Prostate gland (tissue), 2 donors: ENCODE measurements at places on chromosomes 6 and 20. TPM values are rescaled to one million over a fixed set of nuclear protein-coding genes. Genes with fewer than 3 reads are reported as not detected.

The FOXA2 gene
- total RNA-seq = 0.34 TPM

- H3K27ac ChIP-seq = no peak overlapping the region
- H3K4me1 ChIP-seq = no peaks in the 10 kb centered on the region
- DNase-seq = no peak
- no peaks in the 10 kb centered on the region for H3K27me3 ChIP-seq
- H3K4me3 ChIP-seq = no peak overlapping the region
- H3K36me3 ChIP-seq = no peaks in the 10 kb centered on the region
Measured at GRCh38 chr6:151431337-151431736, 20.6 kb downstream of the RMND1 start.

DNA sequence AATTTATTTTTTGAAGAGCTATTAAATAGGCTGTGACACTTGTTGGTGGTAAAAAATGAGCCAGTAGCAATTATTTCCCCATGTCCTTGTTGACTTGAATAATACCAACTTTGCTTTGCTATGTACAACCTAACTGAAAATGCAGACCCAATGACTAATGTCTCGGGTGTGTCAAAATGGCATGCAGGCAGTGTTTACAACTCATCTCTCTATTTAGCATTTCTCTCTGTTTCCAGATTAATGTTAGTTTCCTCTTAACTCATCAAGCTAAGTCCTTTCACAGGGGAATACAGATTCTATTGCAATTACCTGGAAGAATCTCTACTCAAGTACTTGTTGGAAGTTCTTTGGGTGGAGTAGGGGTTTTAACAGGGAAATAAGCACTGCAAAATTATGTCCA, 504.4 kb downstream of the BCKDHB start:
- no peaks in the 10 kb centered on the region for H3K4me1 ChIP-seq
- DNase-seq = no peak
- H3K36me3 ChIP-seq = no peaks in the 10 kb centered on the region
- no peaks in the 10 kb centered on the region for H3K27me3 ChIP-seq
- no peak overlapping the region for H3K4me3 ChIP-seq
- no peak overlapping the region for H3K27ac ChIP-seq

DNA sequence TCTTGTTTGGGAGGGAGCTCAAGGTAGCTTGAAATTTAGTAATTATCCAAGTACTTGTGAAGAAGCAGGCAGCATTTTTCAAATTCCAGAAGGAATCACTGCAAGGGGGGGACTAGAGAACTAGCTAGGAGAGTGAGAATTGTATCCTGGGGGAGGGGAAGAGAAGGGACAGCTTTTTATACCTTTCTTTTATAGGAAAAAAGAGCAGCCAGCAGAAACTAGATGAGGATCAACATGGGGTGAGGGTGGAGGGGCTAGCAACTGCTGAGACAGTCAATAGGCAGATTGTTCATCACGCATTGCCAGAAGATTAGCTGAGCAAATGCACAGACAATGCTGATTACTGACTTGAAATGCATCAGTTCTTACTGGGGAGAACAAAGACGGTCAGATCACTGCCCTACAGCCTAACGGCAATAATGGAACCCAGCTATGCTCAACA, 514.3 kb upstream of the CITED2 start:
- H3K4me1 ChIP-seq = no peaks in the 10 kb centered on the region
- no peak overlapping the region for H3K4me3 ChIP-seq
- no peaks in the 10 kb centered on the region for H3K36me3 ChIP-seq
- no peak overlapping the region for H3K27ac ChIP-seq
- DNase-seq = no peak
